CMK (cell line): ENCODE measurements at places on chromosomes 6 and 20.

DNA sequence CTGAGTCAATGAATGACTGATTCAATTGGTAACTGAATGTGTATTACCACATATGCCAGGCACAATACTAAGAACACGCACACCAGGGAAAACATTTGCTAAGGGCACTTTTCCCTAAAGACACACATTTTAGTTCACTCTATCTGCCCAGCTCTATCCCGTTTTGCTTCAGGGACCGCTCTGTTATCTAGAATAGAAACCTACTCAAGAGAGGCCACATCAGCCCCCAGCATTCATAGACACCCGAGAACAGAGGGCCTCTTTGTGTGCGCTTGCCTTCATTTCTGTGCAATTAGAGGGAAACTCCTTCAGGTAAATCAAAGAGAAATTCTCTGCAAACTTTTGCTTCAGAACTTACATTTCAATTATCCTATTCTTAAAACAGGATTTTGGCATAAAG lies 50.3 kb downstream of the DZANK1 start:
- no peak for DNase-seq

- no peak for DNase-seq
These were observed 104.6 kb upstream of the FRMD1 start for GRCh38 chr6:168183613-168183970.

- DNase-seq, result no peak
These were observed 33.8 kb upstream of the E2F3 start for GRCh38 chr6:20367743-20368485.

DNA sequence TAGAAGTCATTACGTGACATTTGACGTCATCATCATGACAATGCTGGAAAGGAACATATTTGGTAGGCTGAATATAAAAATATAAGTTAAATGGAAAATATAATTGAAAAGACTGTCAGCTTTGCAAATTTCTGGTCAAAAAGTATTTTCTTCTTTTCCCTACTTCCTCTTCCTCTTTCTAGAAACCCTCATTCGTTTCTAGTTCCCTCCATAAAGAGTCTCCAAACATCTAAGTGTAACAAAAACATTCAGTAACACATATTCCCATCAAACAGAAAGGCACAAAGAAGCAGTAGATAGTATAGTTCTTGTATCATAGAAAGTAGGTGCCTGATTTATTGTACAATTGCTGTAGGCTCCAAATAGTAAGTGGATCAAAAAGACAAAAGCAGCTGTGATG lies 150.8 kb upstream of the FAM83B start:
- no peak for DNase-seq

GRCh38 chr20:2289475-2289874 lies 6.3 kb upstream of the TGM3 start:
- DNase-seq, result no peak

- DNase-seq, result no peak
These were observed 4.5 kb downstream of the DEK start for GRCh38 chr6:18259675-18260447.

- no peak for DNase-seq
These were observed 100.1 kb upstream of the RGS17 start for GRCh38 chr6:153231048-153231646.

DNA sequence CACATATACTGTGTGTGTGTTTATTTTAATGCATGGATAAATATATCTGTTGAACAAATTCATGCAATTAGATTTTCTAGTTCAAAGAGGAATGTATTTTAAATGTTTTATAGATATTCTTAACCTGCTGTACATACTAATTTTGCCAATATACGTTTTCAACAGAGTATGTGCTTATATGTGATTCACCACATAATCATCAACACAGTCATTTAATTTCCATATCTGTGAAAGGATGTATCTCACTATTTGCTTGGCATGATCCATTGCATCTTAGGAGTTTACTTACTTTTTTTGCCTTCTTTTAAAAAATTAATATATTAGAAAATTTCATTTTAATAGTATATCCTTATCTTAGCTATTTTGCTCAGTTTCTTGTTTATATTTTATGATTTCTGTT lies 902.3 kb upstream of the CITED2 start:
- DNase-seq, result no peak

DNA sequence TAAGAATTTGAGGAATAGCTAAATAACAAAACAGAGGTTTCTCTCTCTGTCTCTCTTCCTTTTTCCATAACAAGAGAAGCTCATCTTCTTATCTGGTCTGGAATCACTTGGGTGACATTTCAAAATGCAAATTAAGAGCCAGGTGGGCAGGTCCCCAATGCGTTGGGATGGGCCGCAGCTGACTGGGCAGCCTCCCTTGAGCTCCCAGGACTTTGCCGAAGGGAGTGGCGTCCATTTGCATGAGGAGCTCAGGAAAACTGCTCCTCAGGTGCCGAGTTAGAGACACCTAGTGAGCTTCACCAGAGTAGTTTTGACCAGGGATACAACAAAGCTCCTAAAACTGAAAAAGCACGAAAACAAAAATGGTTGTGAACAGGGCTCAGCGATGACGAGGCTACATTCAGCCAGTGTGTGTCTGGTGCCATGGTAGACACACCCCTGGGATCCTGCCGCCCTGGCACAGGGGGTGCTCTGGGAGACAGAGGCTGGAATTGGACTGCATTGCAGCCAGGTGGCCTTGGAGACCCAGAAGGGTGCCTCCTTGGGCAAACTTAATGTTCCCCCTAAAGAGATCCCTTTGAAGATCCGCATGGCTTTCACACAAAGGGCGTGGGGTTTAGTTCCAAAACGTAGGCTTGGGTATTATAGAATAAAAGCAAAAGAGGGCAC lies 13.5 kb upstream of the SERPINB6 start:
- no peak for DNase-seq

DNA sequence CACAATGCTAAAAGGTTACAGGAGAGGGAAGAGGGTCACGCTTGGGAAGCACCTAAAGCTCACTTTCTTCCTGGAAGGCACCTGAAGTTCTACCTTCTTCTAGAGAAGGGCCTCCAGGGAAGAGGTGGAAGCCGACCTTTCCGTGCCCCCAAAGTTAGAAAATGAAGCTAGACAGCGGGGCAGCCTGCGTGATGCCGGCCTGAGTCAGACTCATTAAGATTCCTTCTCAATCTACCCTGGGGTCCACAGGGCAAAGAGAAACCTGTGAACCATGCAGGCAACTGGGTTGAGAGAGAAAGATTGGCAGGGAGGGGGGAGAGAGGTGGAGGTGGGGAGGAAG lies 54.8 kb upstream of the CCDC167 start:
- no peak for DNase-seq

- no peak for DNase-seq
These were observed 51.1 kb downstream of the ARID1B start for GRCh38 chr6:156828280-156828703.

DNA sequence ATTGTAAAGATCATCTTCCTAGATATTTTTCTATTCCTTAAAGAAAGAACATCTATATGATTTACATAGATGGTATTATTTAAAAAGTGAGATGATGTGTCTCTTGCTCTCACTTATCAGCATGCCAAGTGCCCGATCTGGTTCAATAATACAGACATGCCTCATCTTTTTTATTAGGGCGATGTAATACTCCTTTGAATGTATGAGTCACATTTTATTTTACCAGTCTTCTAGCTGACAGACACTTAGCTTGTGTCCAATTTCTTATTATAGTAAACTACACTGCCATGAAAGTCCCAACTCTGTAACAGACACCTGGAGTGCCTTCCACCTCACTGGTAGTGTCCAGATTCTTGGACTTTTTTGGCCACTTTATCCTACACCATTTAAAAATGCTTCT lies 586.6 kb upstream of the BTBD3 start:
- DNase-seq, result no peak
